ENCODE measurements at places on chromosomes 4 and X. TPM values are rescaled to one million over a fixed set of nuclear protein-coding genes. Genes with fewer than 3 reads are reported as not detected.

DNA sequence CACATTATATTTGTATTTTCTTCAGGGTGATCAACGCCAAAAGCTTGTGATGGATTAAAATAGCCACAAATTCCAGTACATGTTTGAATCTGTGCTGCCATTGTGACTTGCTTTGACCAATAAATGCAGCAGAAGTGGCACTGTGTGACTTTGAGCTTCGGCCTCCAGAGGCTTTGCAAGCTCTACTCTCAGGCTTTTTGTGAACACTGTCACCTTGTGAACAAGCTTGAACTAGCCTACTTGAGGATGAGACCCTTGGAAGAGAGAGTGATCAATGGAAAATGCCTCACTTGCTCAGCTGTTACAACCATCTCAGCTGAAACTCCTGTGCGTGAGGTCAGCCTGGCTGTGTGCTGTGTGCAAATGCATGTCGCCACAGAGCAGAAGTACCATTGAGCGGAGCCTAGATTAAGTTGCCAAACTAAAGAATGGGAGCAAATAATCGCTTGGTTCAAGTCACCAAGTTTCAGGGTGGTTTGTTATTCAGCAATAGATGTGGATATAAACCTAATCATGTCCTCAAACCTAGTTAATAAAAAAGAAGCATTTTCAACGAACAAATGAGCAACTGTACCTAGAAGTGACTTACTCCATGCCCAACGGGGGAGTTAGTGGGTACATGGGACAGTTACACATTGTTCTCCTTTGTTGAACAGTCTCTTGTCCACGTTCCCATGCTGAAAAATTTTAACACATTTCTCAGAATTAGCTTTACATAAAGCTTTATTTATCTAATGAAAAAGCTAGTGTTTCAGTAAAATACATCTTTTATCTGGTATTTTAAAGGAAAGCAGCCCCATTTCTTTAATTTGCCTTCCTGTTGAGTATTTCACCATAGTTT is 23.5 kb downstream of the NOA1 start:
- no peaks in the 10 kb centered on the region for H3K4me1 ChIP-seq
- no peak for DNase-seq
- H3K27me3 ChIP-seq: no peaks in the 10 kb centered on the region
- no peak overlapping the region for H3K4me3 ChIP-seq
- no peaks in the 10 kb centered on the region for H3K36me3 ChIP-seq

The BEND2 gene
- total RNA-seq: not detected

DNA sequence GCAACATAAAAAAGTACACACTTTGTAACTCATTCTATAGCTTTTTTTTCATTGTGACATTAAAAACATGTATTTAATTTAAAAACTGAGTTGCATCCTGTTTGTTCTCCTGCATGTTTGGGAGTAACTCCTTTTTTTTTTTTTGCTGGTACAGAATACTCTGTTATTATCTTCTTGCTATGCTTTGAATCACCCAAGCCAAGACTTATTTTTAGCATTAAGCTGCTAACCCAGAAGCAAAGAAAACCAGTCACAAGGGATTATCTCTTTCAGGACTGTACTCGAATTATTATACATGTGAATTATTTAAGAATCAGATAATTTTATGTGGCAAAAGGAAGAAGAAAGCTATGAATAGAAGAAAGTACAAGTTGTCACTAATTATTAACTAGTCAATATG is 194.9 kb downstream of the ADAMTS3 start:
- H3K4me3 ChIP-seq: no peak overlapping the region
- no peaks in the 10 kb centered on the region for H3K27me3 ChIP-seq
- H3K27ac ChIP-seq: no peak overlapping the region
- no peaks in the 10 kb centered on the region for H3K36me3 ChIP-seq
- no peak for DNase-seq

GRCh38 chrX:110097920-110098319 is 95.0 kb downstream of the TMEM164 start:
- no peaks in the 10 kb centered on the region for H3K4me1 ChIP-seq
- no peak overlapping the region for H3K4me3 ChIP-seq
- no peak overlapping the region for H3K27ac ChIP-seq

GRCh38 chr4:48116582-48116981 is 17.5 kb downstream of the TXK start:
- H3K27me3 ChIP-seq: no peaks in the 10 kb centered on the region
- no peaks in the 10 kb centered on the region for H3K36me3 ChIP-seq
- H3K4me1 ChIP-seq: no peaks in the 10 kb centered on the region
- no peak overlapping the region for H3K4me3 ChIP-seq

- H3K4me3 ChIP-seq: no peak overlapping the region
- no peak for DNase-seq
- H3K36me3 ChIP-seq: no peaks in the 10 kb centered on the region
- H3K27ac ChIP-seq: no peak overlapping the region
Measured at GRCh38 chrX:42195506-42195905, 272.2 kb upstream of the CASK start.

The LUZP4 gene
- total RNA-seq: not detected

The RASSF6 gene
- 3.1 TPM for total RNA-seq

GRCh38 chr4:34731070-34731469 is 1513.2 kb downstream of the ARAP2 start:
- H3K4me1 ChIP-seq: no peaks in the 10 kb centered on the region
- no peaks in the 10 kb centered on the region for H3K36me3 ChIP-seq
- DNase-seq: no peak
- no peak overlapping the region for H3K4me3 ChIP-seq
- no peak overlapping the region for H3K27ac ChIP-seq

GRCh38 chr4:2296631-2297601 is 35.0 kb upstream of the MXD4 start:
- H3K36me3 ChIP-seq: no peaks in the 10 kb centered on the region
- no peaks in the 10 kb centered on the region for H3K4me1 ChIP-seq
- no peak overlapping the region for H3K4me3 ChIP-seq
- no peaks in the 10 kb centered on the region for H3K27me3 ChIP-seq
- no peak overlapping the region for H3K27ac ChIP-seq

The ASB12 gene
- 0.32 TPM for total RNA-seq

The KIT gene
- 33.3 TPM for total RNA-seq

The NAP1L3 gene
- 1.2 TPM for total RNA-seq

GRCh38 chr4:139501927-139502899 is 48.3 kb downstream of the RAB33B start:
- H3K4me1 ChIP-seq: no peaks in the 10 kb centered on the region
- H3K4me3 ChIP-seq: no peak overlapping the region
- no peaks in the 10 kb centered on the region for H3K27me3 ChIP-seq
- no peak for DNase-seq
- no peak overlapping the region for H3K27ac ChIP-seq

GRCh38 chr4:93501946-93502345 is 326.6 kb upstream of the ATOH1 start:
- no peak overlapping the region for H3K4me3 ChIP-seq
- no peak overlapping the region for H3K27ac ChIP-seq
- H3K27me3 ChIP-seq: no peaks in the 10 kb centered on the region
- H3K36me3 ChIP-seq: no peaks in the 10 kb centered on the region
- no peaks in the 10 kb centered on the region for H3K4me1 ChIP-seq
